ENCODE measurements at places on chromosomes 3 and 15. TPM values are rescaled to one million over a fixed set of nuclear protein-coding genes. Genes with fewer than 3 reads are reported as not detected.

GRCh38 chr3:18745472-18745871, 320.3 kb upstream of the SATB1 start:
- DNase-seq = no peak

GRCh38 chr15:80988148-80988796, 1.3 kb downstream of the MESD start:
- no peak for DNase-seq

The GPX1 gene
- 112 TPM for total RNA-seq

DNA sequence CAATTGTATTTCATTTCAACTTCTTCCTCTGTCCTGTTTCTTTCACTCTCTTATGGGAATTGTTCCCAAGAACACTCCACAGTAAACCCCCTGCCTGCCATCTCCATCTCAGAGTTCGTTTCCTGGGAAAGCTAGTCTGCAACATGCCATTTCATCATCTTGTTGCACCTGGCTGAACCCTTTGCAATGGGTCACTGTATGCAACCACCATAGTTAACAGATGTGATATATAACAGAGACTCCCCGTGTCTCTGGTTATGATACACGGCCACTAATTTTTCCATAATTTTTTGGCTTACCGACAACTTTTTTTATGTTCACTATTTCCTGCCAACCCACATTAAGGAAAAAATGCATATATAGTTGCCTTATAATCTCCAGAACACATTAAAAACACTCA, 95.5 kb downstream of the CHST2 start:
- DNase-seq = no peak

DNA sequence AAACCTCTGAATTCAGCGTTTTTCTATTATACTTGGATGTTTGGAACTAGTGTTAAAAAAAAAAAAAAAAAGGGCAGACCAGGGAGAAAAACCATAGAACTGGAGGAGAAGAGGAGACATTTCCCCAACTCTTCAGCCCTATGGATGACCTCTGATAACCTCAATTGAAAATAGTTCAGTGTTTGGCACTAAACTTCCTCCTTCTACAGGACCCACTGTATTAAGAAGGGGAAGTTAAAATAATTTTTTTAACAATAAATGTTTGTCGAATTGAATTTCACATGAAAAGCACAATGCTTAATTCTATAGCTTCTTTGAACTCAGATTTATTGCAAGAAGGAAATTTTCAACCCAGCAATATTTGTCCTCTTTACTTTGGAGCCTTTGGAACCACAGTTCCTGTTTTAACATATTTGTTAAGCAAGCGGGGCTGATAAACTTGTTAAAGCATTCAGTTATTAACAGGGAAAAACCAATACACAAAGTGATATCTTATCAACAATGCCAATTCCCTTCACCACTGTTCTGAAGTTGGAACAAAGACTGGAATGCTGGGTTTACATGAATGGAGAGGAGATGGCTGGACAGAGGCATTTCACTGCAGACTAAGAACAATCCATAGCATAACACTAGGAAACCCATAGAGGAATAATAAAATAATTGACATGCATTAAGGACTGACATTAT, 3.1 kb upstream of the A4GNT start:
- DNase-seq = no peak

The IL17RE gene
- 0.94 TPM for total RNA-seq

The C3orf52 gene
- 4.1 TPM for total RNA-seq

The ERICH6 gene
- not detected for total RNA-seq

GRCh38 chr3:58003093-58003492, 5.1 kb upstream of the FLNB start:
- no peak for DNase-seq

GRCh38 chr3:87446849-87447387, 170.5 kb upstream of the POU1F1 start:
- no peak for DNase-seq

The KY gene
- total RNA-seq = not detected

GRCh38 chr3:175224051-175224450, 364.9 kb downstream of the NAALADL2 start:
- no peak for DNase-seq

The WDR72 gene
- total RNA-seq = not detected

DNA sequence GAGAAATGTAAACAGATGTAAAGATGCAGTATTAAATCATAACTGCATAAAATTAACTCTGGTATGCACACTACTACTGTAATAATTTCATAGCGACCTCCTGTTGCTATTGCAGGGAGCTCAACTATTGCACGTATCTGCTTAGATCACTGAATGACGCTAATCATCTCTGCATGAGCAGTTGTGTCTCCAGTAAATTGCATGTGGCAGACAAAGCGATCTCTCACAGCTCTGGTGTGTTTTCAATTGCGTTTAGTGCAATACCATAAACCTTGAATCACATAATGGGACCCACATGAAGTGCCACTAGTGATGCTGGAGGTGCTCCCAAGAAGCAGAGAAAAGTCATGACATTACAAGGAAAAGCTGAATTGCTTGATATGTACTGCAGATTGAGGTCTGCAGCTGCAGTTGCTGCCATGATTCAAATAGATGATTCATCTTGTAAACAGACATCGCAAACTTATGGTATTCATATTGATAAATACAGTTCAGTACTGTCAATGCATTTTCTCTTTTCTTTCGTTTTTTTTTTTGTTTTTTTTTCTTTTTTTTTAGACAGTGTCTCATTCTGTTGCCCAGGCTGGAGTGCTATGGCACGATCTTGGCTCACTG, 30.2 kb upstream of the LCTL start:
- DNase-seq = no peak

The ACOX2 gene
- total RNA-seq = not detected

DNA sequence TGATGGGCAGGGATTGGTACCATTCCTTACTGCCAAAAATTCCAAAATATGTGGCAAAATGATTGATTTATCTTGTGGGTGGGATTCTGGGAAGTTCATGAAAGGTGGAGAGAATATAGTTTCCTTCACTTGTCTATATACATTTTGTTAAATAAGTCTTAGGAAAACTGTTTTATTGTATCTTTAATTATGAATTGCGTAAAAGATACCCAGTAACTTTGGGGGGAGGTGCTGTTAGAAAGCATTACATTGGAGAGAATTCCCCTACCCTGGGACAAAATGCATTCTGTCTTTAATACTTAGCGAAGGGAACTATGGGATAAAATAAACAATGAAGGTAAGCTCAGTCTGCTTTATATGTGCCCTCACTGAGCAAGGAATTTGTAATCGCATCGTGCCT, 4.6 kb downstream of the SETD5 start:
- DNase-seq = no peak

The CCR9 gene
- not detected for total RNA-seq

DNA sequence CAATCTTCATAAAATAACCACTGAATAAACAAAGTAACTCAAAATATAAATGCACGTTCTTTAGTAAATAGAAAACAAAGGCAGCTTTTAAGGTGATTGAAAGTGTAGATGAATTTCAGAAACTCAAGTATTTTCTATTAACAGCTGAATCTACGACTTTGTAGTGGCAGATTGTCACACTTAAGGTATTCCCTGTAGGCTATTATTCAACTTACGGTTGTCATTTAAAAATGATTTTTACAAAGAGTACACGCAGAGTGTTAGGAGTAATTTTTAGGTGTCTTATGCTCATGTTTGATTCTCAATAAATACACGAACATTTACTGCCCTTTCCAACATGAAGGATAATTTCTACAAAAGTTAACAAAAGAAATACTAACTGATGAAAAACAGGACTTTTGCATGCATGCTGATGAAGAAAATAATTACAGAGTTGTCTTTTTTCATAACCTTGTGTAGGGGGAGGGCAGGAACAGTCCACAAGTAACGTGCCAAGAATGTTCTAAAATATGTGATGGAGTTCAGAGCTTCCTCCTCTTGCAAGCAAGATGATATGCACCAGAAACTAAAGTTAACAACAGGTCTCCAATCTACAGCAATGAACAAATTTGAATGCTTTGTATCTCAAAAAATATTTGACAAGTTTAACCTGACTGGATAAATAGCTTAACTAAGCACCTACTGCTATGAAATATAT, 16.7 kb downstream of the DCBLD2 start:
- DNase-seq = no peak

Measured in activated T-cell treated with anti-CD3 and anti-CD28 coated beads, Interleukin-2, amount 50 U/mL, for 72 hours (primary cell).